Activated CD8-positive, alpha-beta memory T cell treated with anti-CD3 and anti-CD28 coated beads for 24 hours (primary cell): ENCODE measurements at places on chromosomes 5 and 9.

- DNase-seq: no peak
Measured at GRCh38 chr5:108521011-108521700, 139.3 kb upstream of the FBXL17 start.

DNA sequence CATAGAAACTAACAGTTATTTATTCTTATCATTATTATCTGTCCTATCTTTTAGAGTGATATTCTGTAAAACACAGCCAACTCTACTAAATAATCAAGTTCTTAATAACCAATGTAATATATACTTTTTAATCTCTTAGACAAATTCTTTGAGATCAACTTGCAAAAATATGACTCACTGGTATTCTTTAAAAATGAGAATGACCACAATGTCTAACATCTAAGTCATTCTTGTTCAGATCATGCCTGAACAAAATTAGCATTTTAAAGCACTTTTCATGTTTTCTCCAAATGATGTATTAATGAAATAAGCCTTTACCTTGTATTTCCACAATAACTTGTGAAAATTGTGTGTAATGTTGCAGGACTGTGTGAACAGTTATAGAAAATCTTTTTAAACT is 356.9 kb upstream of the RGMB start:
- DNase-seq: no peak

DNA sequence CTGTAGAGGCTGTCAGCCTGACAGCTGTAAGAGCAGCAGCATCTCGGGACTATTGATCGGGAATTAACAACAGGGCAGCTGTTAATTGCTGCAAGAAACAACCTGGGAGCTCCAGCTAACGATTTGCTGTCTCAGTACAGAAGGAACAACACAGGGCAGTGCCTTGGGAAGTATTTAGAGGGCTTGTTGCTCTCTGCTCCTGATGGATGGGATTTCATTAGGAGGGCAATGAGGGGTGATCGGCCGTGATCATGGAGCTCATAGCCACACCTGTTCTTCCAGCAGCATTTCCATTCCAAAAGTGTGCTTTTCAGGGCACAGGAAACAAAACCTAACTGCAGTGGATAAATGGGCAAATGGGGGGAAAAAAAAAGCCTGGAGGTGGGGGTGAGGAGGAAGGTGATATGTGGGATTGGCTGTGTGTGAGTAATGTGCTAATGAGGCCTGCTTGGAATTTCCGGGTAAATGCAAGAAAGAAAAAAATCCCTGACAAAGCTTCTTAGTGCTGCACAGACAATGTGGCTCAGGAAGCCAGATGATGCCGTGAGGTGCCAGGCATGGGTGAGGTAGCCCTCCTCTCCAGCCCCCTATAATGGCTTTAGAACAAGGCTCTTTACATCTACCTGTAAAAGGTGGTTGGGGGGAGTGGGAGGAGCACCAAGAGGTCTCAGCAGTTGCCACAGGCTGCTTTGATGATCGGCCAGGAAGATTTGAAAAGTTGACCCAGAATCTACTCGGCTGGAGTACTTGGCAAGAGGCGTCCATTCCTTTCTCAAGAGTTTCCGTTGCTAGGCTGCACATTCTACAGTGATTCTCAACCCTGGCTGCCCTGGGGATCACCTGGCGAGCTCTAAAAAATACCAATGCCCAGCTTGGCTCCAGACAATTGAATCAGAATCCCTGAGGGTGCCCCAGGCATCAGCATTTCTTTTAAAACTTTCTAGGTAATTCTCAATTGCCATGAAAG is 139.5 kb upstream of the KLF9 start:
- no peak for DNase-seq

GRCh38 chr5:42984307-42984706 is 55.8 kb downstream of the ANXA2R start:
- no peak for DNase-seq

GRCh38 chr9:135960411-135961276 is 529 bp downstream of the UBAC1 start:
- DNase-seq: peak; percentile 66
